ENCODE measurements at places on chromosomes 3 and 15. TPM values are rescaled to one million over a fixed set of nuclear protein-coding genes. Genes with fewer than 3 reads are reported as not detected.

DNAJA4 gene
- total RNA-seq, result 20.0 TPM

CHRNA5 gene
- total RNA-seq, result 0.38 TPM

ABHD17C gene
- 1.3 TPM for total RNA-seq

ADAMTS9 gene
- 118 TPM for total RNA-seq

HIGD2B gene
- total RNA-seq, result not detected

ZNF80 gene
- total RNA-seq, result not detected

CCDC12 gene
- total RNA-seq, result 34.1 TPM

SCAANT1 gene
- not detected for total RNA-seq

CXCR6 gene
- 1.1 TPM for total RNA-seq

CYP19A1 gene
- 16.7 TPM for total RNA-seq

ZNF860 gene
- 0.33 TPM for total RNA-seq

PP2D1 gene
- total RNA-seq, result not detected

B4GALT4 gene
- total RNA-seq, result 15.3 TPM

TRH gene
- total RNA-seq, result not detected

GXYLT2 gene
- 4.8 TPM for total RNA-seq

IL20RB gene
- 3.5 TPM for total RNA-seq

KNG1 gene
- total RNA-seq, result not detected

XCR1 gene
- not detected for total RNA-seq

C3orf70 gene
- 0.68 TPM for total RNA-seq

SAMMSON gene
- total RNA-seq, result 0.34 TPM

ZBED2 gene
- not detected for total RNA-seq

LAMB2 gene
- total RNA-seq, result 411 TPM

SST gene
- not detected for total RNA-seq

SNX1 gene
- total RNA-seq, result 118 TPM

SLC22A14 gene
- not detected for total RNA-seq

GOLGA8M gene
- total RNA-seq, result 18.3 TPM

UBE2E2 gene
- total RNA-seq, result 73.8 TPM

SLC2A2 gene
- not detected for total RNA-seq

EPHA3 gene
- 6.2 TPM for total RNA-seq

TF gene
- 15.3 TPM for total RNA-seq

RARB gene
- total RNA-seq, result 1.1 TPM

Data from subcutaneous adipose tissue (tissue), 4 donors.